ENCODE measurements at places on chromosomes 13 and 19. TPM values are rescaled to one million over a fixed set of nuclear protein-coding genes. Genes with fewer than 3 reads are reported as not detected.

ZNF491 gene
- 7.8 TPM for total RNA-seq

SGCG gene
- total RNA-seq = 60.0 TPM

AZU1 gene
- total RNA-seq = 2.6 TPM

KANK3 gene
- total RNA-seq = 10.4 TPM

GPR183 gene
- 4.7 TPM for total RNA-seq

TMTC4 gene
- 22.4 TPM for total RNA-seq

GPR4 gene
- total RNA-seq = 0.52 TPM

CAPN12 gene
- 0.52 TPM for total RNA-seq

CASP14 gene
- total RNA-seq = not detected

PSG3 gene
- not detected for total RNA-seq

IL17D gene
- total RNA-seq = 7.3 TPM

ELSPBP1 gene
- total RNA-seq = not detected

GNG8 gene
- not detected for total RNA-seq

ZNF586 gene
- 27.1 TPM for total RNA-seq

NKPD1 gene
- not detected for total RNA-seq

SLC1A6 gene
- total RNA-seq = under 0.01 TPM

ZNF83 gene
- 29.2 TPM for total RNA-seq

MAP3K10 gene
- 3.1 TPM for total RNA-seq

SLITRK5 gene
- 2.6 TPM for total RNA-seq

GJB6 gene
- not detected for total RNA-seq

Data from skeletal muscle tissue (tissue), 5 donors.